Natural killer cell (primary cell): ENCODE measurements at places on chromosomes 6 and 20. TPM values are rescaled to one million over a fixed set of nuclear protein-coding genes. Genes with fewer than 3 reads are reported as not detected.

DNA sequence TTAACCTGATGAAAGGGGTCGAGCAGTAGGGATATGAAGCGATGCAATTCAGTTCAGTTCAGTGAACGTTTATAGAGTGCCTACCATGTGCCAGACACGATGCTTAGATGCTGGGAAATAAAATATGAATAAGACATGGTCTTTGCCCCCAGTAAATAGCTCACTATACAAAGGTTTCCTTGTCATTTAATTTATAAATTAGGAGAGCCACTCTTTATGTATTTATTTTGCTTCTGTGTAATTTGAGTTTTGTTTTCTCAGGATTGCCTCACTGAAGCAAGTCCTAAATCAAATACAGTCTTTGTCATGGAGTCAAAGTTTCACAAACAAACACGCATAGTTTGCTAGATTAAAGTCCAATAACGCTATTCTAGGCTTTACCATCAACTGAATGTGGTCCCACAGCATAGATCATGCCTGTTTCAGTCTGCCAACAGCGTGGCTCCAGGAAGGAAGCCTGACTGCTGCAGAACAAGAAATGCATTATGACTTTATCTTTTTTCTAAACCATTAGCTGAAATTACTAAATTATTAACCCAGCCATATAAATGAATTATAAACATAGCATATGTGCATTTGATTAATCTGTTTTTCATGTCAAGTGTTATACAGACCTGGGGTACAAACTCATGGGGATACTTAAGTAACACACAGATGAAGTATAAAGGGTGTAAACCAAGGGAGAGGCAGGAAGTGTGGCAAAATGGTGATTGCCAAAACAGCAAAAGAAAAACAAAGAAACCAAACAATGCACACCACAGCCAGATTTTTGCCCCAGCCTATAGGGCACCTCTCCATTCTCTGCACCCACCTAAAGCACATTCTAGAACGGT lies 29.8 kb upstream of the CCN2 start:
- DNase-seq, result no peak

GRCh38 chr6:126983779-126984178 lies 134.7 kb upstream of the RSPO3 start:
- DNase-seq, result no peak

PRDM13 gene
- total RNA-seq, result not detected

DNA sequence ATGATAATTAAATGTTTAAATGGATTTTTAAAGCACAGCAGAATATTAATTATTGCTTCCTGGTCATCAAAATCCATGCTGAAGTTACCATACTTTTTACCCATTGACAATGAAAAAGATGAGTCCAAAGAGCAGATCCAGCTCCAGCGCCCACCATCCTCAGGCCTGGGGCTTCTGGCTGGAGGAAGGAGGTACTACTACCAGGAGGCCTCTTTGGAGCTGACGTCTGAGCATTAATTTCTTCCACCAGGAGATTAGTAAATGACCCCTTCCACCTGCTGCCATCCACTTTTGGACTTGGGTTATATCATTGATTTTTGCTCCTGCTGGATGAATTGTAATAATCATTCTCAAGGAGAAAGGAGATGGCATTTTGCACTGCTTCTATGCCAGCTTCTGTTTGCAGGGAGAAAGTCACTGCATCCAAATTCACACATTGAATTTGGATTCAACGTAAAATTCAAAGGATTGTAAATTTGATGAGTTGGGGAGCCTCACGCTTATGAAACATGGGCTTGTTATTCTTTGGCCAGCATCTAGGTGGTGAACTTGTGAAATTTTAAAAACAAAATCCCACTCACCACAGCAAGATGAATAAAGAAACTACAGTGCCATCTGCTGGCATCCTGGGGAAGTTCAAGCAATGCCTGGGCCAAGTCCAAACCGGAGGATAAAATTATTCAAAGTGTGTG lies 121.8 kb downstream of the SASH1 start:
- DNase-seq, result no peak

GRCh38 chr20:23023621-23024177 lies 11.4 kb upstream of the SSTR4 start:
- DNase-seq, result no peak

TRIM15 gene
- not detected for total RNA-seq

STX11 gene
- 21.9 TPM for total RNA-seq

DNA sequence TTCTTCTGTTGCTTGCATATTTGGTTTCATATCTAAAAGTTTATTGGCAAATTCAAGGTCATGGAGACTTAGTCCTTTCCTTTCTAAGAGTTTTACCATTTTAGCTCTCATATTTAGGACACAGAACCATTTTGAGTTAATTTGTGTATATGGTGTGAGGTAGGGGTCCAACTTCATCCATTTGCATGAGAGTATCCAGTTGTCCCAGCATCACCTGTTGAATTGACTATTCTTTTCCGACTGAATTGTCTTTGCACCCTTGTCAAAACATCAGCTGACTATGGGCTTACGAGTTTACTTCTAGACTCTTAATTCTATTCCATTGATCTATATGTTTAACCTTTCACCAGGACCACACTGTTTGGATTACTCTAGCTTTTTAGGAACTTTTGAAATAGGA lies 157.5 kb downstream of the RALGAPA2 start:
- no peak for DNase-seq

SLC22A3 gene
- not detected for total RNA-seq

GRCh38 chr20:50013976-50014375 lies 31.2 kb downstream of the SNAI1 start:
- no peak for DNase-seq

CNBD2 gene
- 20.5 TPM for total RNA-seq

TLDC2 gene
- total RNA-seq, result 1.4 TPM

DNA sequence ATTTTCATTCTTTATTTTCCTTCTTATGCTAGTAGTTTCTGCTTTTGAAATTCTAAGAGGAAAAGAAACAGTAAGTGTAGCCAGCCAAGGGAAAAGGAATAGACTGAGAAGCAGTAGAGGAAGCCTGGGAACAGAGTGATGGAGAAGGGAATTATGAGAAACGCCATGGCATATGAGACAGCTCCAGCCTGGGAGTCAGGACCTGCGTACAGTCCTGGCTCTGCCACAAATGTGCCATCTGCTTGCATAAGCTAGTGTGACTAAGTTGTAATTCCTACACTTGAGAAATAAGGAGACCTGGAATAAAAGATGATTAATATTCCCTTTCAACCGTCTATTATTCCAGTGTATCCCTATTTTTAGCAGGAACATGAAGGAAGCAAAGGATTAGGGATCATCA lies 47.5 kb downstream of the OSTM1 start:
- DNase-seq, result no peak

DNA sequence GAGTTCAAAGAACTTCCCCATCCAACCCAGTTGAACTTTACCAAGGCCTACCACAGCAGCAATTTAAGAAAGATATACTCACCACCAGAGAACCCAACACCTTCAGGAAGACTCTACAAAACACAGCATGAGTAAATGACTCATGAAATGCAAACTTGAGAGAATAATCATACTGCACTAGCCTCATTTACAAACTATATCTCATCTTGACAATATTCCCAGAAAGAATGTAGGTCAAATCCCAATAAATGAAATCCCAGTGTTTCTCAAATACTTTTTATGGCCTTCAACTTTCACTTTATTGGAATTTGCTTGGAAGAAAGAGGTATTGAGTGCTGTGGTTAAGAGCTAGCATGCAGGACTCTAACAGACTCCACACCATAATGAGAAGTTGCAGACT lies 60.0 kb downstream of the FYN start:
- no peak for DNase-seq

DNA sequence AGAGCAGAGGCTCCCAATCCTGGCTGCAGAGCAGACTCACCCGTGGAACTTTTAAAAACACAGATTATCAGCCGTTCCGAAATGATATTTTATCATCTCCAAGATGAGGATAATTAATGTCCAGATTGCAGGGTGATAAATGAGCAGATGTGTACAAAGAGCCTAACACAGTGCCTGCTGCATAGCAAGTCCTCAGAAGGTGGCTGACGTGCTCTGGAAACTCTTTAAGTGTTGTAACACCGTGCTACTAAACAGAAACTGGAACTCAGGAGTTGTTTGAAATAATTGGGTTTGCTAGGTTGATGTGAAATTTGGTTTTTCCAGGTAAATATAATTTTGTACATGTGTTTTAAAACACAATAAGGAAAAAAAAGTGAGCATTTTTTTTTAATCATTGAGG lies 118.0 kb downstream of the ARMC2 start:
- no peak for DNase-seq

- no peak for DNase-seq
These were observed 268.4 kb downstream of the ADGRG6 start for GRCh38 chr6:142570221-142570671.

GRCh38 chr20:31894980-31895675 lies 24.7 kb downstream of the TTLL9 start:
- no peak for DNase-seq

DEFB132 gene
- total RNA-seq, result not detected

DNA sequence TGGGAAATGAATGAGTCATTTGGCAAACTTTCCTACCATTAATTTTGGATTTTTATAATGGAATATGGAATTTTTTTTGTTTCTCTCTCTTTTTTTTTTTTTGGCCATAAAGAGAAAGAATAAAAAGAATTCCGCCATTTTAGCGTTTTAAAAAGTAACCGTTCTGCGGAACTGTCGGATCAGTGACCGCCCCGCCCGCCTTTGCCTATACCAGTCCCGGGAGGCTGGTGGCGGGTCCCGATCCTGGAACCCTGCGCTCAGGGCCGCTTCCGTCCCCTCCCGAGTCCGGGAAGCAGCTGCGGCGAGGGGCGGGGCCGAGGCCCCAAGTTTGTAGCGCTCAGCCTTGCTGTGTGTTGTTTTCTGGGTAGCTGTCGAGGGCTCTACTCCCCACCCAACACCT lies 609 bp downstream of the L3MBTL1 start:
- DNase-seq, result no peak

CLPSL2 gene
- total RNA-seq, result not detected

GRCh38 chr6:45728674-45729073 lies 287.0 kb downstream of the CLIC5 start:
- DNase-seq, result no peak

- DNase-seq, result no peak
These were observed 120.5 kb downstream of the SULF2 start for GRCh38 chr20:47664744-47665143.

DNA sequence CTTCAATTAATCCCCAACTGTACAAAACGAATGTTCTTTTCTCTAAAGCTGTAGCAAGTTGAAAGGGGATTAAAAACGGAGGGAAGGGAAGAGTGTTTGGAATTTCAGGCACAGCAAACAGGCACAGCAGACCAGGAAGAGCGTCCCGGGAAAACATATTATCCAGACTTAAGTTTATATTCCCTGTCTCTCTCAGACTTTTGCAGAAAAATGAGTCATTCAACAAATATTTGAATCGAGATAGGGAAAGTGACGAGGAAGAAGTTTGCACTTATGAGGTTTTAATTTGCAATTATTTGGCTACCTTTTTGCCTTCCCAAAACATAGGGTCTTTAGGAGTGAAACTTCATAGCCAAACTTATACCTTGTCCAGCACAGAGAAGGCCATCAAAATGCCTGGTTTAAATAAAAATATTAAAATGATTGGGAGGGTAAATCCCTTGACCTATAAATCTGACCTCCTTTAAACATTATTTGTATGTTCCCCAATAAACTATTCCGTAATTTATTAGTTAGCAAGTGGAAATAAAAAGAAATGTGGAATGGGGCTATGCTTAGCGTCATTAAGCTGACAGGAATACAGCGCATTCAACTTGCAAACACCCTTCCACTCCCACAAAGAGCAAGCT lies 16.0 kb downstream of the HFE start:
- no peak for DNase-seq

DNA sequence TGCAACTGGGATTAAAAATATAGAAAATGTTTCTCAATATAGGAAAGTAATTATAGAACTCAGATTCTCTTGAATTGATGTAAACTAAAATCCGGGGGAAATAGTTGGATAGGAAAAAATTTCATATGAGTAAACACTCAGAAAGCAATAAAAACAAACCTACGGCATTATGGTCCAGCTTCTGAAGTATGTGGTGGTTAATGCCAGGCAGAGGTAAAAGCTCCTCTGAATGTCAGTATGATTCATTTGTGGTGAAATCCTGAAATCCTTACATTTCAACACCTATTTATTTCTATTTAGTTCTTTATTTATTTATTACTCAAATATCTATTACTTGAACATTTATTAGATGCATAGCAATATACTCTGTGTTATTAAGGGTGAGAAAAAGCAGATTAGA lies 145.1 kb downstream of the RIMS1 start:
- DNase-seq, result no peak

DNA sequence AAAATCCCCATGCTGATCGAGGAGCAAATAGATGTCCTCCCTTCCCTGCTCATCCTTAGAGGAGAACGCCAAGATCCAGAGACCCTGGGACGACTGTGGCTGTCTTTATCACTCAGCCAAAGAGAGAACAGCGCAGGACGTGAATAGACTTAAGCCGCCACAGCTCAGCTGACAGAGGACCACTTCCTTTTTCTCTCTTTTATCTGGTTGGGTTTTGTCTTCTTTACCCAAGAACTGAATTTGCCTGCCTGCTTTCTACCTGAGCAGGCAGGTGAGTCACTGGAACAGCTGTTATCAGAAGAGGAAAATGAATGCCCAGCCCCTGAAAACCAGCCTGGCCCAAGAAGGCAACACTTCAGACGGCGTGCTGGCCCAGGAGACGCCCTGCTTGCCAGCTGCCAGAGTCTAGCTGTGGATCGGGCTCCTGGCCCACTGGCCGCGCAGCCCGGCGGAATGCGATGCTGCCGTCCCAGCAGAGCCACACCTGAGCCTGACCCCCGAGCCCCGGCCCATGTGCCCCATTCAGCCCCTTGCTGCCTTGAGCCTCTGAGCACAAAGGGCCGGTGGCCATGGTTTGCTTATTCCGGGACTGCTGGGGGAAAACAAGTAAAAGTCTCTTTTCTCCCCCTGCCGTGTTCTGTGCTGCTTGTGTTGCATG lies 82.1 kb downstream of the TCP11 start:
- no peak for DNase-seq

CALHM4 gene
- total RNA-seq, result not detected

DNA sequence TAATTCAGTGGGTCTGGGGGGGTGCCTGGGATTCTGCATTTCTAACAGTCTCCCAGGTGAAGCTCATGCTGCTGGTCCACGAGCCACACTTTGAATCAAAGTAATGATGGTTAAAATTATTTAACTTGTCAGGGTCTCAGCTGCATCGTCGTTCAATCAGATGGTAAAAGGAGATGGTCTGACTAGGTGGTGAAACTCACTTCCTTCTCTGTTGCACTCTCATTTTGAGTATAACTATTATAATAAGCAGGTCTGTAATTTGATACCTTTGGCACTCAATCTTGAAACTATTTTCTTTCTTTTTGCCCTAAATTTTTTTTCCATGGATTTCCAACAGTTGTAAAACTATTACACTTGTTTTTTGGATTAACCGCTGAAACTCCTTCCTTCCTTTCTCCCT lies 292.5 kb downstream of the FARS2 start:
- no peak for DNase-seq

DNA sequence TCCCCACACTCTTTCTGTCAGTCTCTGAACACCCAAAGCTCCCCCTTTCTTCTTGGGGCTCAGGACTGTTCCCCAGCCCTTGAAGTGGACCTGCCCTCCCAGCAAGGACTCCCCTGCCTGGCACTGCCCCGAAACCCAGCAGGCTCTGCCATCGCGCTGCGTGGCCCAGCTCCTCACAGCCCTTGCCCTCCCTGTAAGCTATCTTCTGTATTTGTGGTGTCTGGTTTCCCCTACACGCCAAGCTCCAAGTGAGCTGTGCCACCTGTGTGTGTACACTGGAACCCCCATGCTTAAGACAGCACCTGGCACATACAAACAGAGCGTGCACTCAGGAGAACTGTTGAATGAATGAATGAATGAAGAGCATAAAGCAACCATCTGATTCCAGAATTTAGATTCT lies 57.7 kb downstream of the TMEM242 start:
- no peak for DNase-seq

GRCh38 chr6:53360093-53360912 lies 11.6 kb upstream of the ELOVL5 start:
- peak; percentile 58 for DNase-seq

- DNase-seq, result no peak
These were observed 97.2 kb downstream of the ASXL1 start for GRCh38 chr20:32455171-32455900.
